Astrocyte of the cerebellum (primary cell): ENCODE measurements at places on chromosomes 16 and 17.

DNA sequence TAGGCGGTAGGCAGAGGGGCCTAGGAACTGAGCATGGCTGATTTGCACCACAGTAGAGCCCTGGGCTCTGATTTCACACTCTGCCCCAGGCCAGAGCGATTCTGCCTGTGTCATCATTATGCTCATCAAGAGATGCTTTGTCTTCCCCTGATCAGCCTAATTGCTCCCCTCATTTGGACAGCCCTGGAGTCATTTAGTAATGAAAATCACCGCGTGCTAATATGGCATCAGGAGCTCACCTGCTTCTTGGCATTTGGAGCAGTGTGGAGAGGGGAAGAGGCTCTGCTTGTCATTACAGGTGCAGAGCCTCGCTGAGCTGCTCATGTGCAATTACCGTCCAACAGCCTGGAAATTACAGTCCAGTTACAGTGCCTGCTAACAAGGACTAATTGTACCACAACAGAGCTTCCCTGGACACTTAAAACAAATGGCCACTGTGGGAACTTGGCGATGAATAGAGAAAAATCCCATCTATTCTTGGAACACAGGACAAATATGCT, 157.1 kb upstream of the WSCD1 start:
- no peak for DNase-seq

- DNase-seq, result no peak
These were observed 173.3 kb downstream of the MRTFB start for GRCh38 chr16:14244196-14245010.

- no peak for DNase-seq
These were observed 35.3 kb upstream of the ZFHX3 start for GRCh38 chr16:73083271-73083670.

DNA sequence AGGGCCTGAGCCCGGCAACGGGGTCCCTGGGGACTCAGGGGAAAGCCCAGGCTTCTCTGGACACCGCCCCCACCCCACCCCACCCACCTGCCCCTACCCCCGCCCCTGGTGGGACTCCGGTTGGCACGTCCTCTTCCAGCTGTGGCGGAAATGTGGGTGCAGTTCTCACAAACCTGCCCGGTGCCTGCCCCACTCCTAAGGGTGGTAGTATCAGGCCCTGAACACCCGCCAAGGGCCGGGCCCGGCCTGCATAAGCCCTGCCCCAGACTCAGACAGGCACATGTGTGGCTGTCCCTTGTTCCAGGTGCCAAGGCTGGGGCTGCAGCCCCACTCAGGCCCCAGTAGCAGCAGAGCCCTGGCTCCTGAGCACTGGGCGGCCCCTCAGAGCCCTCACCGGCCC, 58.1 kb downstream of the ACTG1 start:
- no peak for DNase-seq

DNA sequence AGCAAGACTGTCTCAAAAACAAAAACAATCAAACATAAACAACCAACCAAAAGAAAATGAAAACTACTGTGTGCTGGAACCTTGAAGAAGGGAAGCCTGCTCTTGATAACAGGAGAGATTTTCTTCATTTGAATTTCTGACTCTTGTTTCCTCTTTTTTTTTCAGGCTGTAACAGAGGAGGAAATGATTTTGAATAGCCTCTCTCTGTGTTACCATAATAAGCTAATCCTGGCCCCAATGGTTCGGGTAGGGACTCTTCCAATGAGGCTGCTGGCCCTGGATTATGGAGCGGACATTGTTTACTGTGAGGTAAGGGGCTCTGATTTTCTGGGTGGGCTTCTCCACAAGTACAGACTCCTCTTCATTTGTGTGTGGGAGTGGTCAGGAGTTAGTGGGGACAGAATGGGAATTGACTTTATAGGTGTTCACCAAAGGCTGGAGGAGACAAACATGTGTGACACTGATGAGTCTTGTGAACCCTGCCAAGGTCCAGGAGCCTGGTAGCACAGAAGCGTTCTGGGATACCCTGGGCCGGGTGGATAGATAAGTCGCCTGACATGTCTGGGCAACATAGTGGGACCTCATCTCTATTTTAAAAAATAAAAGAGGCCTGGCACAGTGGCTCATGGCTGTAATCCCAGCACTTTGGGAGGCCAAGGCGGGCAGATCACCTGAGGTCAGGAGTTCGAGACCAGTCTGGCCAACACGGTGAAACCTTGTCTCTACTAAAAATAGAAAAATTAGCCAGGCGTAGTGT, 14.9 kb downstream of the DUS2 start:
- no peak for DNase-seq

- DNase-seq, result no peak
These were observed 2.5 kb downstream of the KRT33A start for GRCh38 chr17:41347869-41348760.

- no peak for DNase-seq
These were observed 2.7 kb upstream of the SPPL2C start for GRCh38 chr17:45841883-45842525.

- DNase-seq, result peak; percentile 12
These were observed 36.0 kb upstream of the MED13 start for GRCh38 chr17:62101090-62101489.

DNA sequence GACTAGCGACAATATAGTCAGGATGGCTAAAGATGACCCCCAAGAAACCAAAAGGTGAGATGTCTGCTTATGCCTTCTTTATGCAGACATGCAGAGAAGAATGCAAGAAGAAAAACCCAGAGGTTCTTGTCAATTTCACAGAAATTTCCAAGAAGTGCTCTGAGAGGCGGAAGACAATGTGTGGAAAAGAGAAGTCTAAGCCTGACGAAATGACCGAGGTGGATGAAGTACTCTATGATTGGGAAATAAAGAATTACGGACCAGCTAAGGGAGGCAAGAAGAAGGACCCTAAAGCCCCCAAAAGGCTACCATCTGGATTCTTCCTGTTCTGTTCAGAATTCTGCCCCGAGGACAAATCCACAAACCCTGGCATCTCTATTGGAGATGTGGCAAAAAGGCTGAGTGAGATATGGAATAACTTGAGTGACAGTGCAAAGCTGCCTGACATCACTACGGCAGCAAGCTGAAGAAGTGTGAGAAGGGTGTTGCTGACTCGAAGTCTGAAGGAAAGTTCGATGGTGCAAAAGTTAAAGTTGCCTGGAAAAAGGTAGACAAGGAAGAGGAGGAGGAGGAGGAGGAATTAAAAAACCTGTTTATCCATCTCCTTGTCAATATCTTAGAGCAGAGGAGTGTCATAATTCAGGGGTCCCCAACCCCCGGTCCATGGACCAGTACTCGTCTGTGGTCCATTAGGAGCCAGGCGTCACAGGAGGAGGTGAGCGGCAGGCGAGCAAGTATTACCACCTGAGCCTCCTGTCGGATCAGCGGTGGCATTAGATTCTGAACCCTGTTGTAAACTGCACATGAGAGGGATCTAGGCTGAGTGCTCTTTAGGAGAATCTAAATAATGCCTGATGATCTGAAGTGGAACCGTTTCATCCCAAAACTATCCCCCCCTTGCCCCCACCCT, 25.1 kb upstream of the ADGRG1 start:
- DNase-seq, result no peak
